ENCODE measurements at places on chromosomes 13 and 19. TPM values are rescaled to one million over a fixed set of nuclear protein-coding genes. Genes with fewer than 3 reads are reported as not detected.
A peak's percentile ranks its signal among the peaks of the same experiment; 100 is the strongest.

DNA sequence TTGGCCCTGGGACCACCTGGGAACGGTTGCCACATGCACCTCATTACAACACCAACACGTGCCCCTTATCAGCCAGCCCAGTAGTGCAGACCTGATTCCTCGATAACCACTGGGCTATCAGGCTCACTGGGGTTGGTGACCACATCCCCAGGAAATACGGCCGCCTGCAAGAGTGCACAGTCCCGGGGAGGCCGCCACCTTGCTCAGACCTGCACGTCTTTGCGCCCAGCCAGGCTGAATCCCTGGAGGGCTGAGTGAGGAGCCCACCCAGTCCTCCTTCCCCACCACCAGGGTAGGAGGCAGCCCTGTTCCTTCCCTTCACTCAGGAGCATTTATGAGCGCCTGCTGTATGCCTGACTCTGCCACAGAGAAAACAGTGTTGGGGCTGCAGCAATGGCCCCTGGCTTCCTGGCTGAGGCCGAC is 67.8 kb downstream of the CEBPG start:
- no peaks in the 10 kb centered on the region for H3K4me1 ChIP-seq
- H3K27me3 ChIP-seq: no peaks in the 10 kb centered on the region
- no peak overlapping the region for H3K4me3 ChIP-seq
- DNase-seq: no peak
- H3K27ac ChIP-seq: no peak overlapping the region

DNA sequence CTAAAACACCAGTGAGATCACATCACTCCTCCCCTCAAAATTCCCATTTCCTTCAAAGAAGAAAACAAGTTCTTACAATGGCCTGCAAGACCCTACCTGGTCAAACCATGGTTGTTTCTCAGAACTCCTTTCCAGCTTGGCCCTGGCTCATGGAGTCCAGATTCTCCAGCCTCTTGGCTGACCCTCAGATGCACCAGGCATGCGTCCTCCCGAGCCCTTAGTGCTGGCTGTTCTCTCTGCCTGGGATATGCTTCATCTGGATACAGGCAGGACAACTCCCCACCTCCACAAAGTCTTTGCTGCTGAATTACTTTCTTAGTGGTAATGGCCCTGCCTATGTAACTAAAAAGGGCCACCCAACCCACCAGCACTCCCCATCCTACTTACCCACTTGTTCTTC is 94.3 kb downstream of the MBNL2 start:
- no peaks in the 10 kb centered on the region for H3K36me3 ChIP-seq
- H3K4me1 ChIP-seq: no peaks in the 10 kb centered on the region
- DNase-seq: no peak
- H3K27me3 ChIP-seq: no peaks in the 10 kb centered on the region

FLT1 gene
- 1.7 TPM for polyA plus RNA-seq

DNA sequence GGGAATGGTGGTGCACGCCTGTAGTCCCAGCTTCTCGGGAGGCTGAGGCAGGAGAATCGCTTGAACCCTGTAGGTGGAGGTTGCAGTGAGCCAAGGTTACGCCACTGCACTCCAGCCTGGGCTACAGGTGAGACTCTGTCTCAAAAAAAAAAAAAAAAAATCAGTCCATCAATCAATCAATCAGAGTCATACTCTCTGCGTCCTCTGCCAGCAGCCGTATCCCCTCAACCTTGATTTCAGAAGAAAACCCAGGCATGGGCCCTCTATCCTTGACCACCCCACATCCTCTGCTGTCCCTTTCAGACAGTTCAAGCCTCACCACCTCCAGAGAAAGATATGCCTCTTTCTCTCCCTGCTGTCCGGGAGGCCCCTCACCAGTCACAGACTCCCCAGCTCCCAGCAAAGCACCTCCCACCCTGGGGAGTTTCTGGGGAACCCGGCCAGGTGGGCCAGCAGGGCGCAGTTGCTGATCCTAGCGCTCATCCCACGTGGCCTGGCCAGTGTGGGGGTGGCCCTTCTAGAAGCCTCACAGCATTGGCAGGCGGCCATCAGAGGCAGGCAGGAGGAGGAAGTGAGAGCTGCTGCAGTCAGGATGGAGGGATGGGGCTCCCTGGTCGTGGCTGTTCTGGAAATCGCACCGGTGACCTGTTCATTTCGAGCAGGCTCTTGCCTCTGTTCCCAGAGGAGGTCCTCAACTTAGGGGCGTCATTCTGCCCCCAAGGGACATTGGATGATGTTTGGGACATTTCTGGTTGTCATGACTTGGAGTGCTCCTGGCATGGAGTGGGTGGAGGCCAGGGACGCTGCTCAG is 10.2 kb upstream of the JSRP1 start:
- no peak overlapping the region for H3K4me3 ChIP-seq
- no peaks in the 10 kb centered on the region for H3K27me3 ChIP-seq
- DNase-seq: no peak
- no peak overlapping the region for H3K27ac ChIP-seq

DNA sequence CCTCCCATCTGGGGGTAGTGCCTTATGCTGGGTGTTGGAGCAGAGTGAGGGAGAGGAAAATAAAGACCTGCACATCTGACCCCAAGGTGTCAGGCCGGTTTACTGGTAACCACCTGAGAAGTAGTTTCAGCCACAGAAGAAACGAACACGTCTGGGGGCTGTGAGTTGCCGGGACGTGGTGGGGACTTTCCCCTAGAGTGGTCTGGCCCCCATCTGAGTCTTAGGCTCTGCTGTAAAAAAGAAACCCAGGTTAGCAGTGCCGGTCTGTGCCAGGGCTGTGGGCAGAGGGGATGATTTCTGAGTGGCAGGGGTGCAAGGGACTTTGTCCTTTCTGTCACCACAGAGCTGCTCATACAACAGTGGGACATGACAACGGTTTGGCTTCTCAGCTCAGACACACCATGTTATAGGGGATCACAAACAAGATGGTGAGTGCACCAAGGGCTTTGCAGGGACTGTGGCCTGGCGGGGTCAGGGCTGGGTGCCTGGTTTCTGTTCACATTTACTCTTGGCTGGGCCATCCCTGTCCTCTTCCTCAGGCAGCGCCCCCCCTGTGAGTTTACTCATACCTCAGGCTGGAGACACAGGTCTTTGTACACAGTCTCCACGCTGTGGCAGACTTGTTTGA is 9.0 kb downstream of the GCDH start:
- no peak for DNase-seq
- no peak overlapping the region for H3K4me3 ChIP-seq
- H3K27me3 ChIP-seq: no peaks in the 10 kb centered on the region
- H3K4me1 ChIP-seq: no peaks in the 10 kb centered on the region
- no peaks in the 10 kb centered on the region for H3K36me3 ChIP-seq

- no peak overlapping the region for H3K4me3 ChIP-seq
- H3K4me1 ChIP-seq: no peaks in the 10 kb centered on the region
- no peaks in the 10 kb centered on the region for H3K36me3 ChIP-seq
Measured at GRCh38 chr13:96551546-96551945, 442.7 kb downstream of the OXGR1 start.

SERP2 gene
- polyA plus RNA-seq: not detected

GRCh38 chr19:17289489-17289888 is 7.8 kb downstream of the ANKLE1 start:
- no peaks in the 10 kb centered on the region for H3K36me3 ChIP-seq
- no peak overlapping the region for H3K4me3 ChIP-seq
- no peak overlapping the region for H3K27ac ChIP-seq
- DNase-seq: no peak

- peak; percentile 53 for DNase-seq
- H3K36me3 ChIP-seq: no peaks in the 10 kb centered on the region
- no peak overlapping the region for H3K4me3 ChIP-seq
- no peaks in the 10 kb centered on the region for H3K4me1 ChIP-seq
- H3K27ac ChIP-seq: no peak overlapping the region
Measured at GRCh38 chr19:21698215-21698614, 69.2 kb downstream of the ZNF100 start.

DNA sequence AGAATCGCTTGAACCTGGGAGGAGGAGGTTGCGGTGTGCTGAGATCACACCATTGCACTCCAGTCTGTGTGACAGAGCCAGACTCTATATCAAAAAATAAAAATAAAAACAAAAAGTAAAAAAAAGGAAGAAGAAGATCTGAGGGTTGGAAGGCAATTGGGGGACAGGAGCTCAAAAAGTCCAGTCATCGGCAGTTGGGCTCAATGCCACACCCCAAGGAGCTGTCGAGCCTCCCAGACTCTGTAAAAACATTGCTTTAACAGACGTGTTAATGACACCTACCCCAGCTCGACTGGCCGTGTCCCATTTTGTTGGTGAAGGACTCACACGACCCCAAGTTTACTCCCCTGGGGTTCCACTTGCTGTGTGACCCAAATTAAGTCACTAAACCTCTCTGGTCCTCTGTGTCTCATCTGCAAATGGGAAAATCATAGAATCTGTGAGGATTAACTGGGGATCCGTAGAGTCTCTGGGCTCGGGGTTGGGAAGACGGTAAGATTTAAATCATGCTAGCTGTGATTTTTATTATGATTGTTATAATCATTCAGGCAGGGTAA is 7.0 kb downstream of the GNA15 start:
- no peaks in the 10 kb centered on the region for H3K27me3 ChIP-seq
- no peaks in the 10 kb centered on the region for H3K36me3 ChIP-seq
- no peak overlapping the region for H3K27ac ChIP-seq
- H3K4me3 ChIP-seq: no peak overlapping the region
- no peak for DNase-seq

AMH gene
- polyA plus RNA-seq: not detected

DNA sequence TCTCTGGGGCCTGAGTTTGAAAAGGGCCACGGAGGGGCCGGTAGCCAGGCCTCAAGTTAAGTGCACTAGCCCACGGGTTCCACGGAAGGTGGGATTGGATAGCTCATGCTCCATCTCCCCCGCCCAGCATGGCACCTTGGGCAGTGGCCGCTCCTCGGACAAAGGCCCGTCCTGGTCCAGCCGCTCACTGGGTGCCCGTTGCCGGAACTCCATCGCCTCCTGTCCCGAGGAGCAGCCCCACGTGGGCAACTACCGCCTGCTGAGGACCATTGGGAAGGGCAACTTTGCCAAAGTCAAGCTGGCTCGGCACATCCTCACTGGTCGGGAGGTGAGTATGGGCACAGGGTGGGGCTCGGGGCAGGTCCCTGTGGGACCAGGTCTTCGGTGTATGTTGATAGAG is 7.8 kb downstream of the MARK4 start:
- H3K27ac ChIP-seq: no peak overlapping the region
- no peaks in the 10 kb centered on the region for H3K4me1 ChIP-seq
- DNase-seq: no peak
- no peak overlapping the region for H3K4me3 ChIP-seq
- H3K27me3 ChIP-seq: no peaks in the 10 kb centered on the region
- no peaks in the 10 kb centered on the region for H3K36me3 ChIP-seq

Measured in naive thymus-derived CD4-positive, alpha-beta T cell (primary cell).